WTC11 (cell line): ENCODE measurements at places on chromosomes 7 and 10. TPM values are rescaled to one million over a fixed set of nuclear protein-coding genes. Genes with fewer than 3 reads are reported as not detected.

Gene JCAD
- total RNA-seq: 1.7 to 2.2 TPM (median 1.8 TPM) in 3 replicates

DNA sequence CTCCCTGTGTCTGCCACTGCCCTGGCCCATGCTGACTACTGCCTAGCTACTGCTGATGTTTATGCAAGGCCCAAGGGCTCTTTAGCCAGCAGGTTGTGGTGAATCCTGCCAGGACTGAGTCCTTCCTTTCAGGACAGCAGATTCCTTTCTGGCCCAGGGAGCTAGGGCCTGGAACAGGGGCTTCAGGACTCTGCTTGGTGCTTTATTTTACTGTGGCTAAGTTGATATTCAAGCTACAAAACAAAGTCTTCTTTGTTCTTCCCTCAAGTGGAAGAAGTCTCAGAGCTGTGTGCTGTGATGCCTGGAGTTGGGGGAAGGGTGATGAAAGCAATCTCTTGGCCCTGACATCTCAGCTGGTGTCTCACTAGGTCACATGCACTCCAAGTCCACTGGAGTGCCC lies 66.2 kb upstream of the NME8 start:
- no peak for DNase-seq
- peaks cover 10% of the 10 kb centered on the region; the same call in 1 of the 2 replicates for H3K4me1 ChIP-seq
- no peaks in the 10 kb centered on the region for H3K27me3 ChIP-seq
- H3K4me3 ChIP-seq: no peak overlapping the region

DNA sequence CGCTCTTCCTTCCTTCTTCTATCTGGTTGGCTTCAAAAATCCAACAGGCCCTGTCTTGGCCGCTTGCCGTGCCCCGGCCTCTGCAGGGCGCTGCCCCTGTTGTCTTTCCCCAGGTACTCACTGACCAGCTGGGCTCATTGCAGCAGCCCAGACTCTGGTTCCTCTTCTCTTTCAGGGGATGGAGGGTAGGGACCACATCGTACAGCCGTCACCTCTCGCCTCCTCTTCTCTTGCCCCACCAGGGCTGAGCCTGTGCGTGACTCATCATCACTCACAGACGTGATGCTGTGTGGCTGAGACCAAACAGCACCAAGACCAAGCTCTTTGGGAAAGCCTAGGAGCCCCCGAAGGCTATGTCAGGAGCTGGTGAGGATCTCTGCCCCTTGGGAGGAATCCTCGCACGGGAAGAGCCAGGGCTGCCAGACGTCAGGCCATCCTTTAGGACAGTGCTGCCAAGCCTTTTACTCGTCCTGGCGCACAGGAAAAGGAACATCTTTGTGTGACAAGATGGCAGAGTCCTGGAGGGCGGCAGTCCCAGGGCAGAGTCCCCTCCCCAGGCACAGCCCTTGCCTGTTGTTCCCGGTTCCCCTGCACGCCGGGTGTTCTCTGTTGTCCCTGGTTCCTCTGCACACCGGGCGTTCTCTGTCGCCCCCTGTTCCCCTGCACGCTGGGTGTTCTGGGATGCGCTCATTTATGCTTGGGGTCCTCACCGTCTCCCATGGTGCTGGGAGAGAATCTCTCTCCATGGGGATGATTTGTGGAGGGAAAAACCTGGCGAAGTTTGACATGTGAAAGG lies 188.5 kb upstream of the SHH start:
- no peaks in the 10 kb centered on the region for H3K4me1 ChIP-seq
- H3K27me3 ChIP-seq: peaks cover 3% of the 10 kb centered on the region
- no peak overlapping the region for H3K4me3 ChIP-seq
- peaks cover 31% of the 10 kb centered on the region for H3K36me3 ChIP-seq

GRCh38 chr7:132275416-132276233 lies 300.6 kb downstream of the PLXNA4 start:
- H3K27ac ChIP-seq: no peak overlapping the region
- peaks cover 15% of the 10 kb centered on the region for H3K4me1 ChIP-seq
- no peak for DNase-seq
- no peaks in the 10 kb centered on the region for H3K36me3 ChIP-seq
- H3K27me3 ChIP-seq: peaks cover 14% of the 10 kb centered on the region

DNA sequence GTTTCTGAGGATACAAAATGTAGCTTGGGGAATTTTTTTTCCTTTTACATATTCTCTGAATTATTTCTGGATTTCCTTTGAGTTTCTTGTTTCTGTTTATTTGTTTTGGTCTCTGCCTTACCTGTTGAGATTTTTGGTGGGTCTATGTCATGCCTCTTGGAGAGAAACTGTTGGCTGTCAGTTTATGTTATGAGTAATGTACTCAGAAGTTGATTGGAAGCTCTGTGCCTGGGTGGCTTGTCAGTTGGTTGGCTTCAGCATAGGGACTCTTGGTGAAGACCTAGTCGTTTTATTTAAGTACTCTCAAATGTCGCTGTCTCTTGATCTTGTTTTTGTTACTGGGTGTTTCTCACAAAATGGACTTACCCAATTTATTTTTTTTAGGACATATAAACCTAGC lies 132.4 kb downstream of the CDK14 start:
- H3K36me3 ChIP-seq: peaks cover 33% of the 10 kb centered on the region
- H3K4me1 ChIP-seq: peaks cover 29% of the 10 kb centered on the region
- H3K4me3 ChIP-seq: no peak overlapping the region

- H3K4me3 ChIP-seq: no peak overlapping the region
- peaks cover 16% of the 10 kb centered on the region for H3K4me1 ChIP-seq
- no peak overlapping the region for H3K27ac ChIP-seq
Measured at GRCh38 chr7:30913821-30914515, 2.3 kb downstream of the AQP1 start.

Gene IL2RA
- 0.31 to 0.41 TPM (median 0.32 TPM) in 3 replicates for total RNA-seq

- peaks cover 14% of the 10 kb centered on the region for H3K36me3 ChIP-seq
- H3K4me3 ChIP-seq: no peak overlapping the region
- H3K27ac ChIP-seq: no peak overlapping the region
- H3K4me1 ChIP-seq: no peaks in the 10 kb centered on the region
- no peak for DNase-seq
Measured at GRCh38 chr7:134584290-134584689, 35.4 kb downstream of the AKR1B15 start.

Gene HOXA11
- total RNA-seq: not detected in 3 replicates
